Activated CD8-positive, alpha-beta T cell treated with anti-CD3 and anti-CD28 coated beads, Interleukin-2, amount 10 ng/mL, durations not matched to agents 7 days and 5 days (primary cell): ENCODE measurements at places on chromosomes 7 and 10.

- peak; percentile 9 for DNase-seq
These were observed 75.5 kb downstream of the GRID1 start for GRCh38 chr10:86290933-86291615.

GRCh38 chr7:147516391-147516790 lies 1074.2 kb upstream of the C7orf33 start:
- no peak for DNase-seq

DNA sequence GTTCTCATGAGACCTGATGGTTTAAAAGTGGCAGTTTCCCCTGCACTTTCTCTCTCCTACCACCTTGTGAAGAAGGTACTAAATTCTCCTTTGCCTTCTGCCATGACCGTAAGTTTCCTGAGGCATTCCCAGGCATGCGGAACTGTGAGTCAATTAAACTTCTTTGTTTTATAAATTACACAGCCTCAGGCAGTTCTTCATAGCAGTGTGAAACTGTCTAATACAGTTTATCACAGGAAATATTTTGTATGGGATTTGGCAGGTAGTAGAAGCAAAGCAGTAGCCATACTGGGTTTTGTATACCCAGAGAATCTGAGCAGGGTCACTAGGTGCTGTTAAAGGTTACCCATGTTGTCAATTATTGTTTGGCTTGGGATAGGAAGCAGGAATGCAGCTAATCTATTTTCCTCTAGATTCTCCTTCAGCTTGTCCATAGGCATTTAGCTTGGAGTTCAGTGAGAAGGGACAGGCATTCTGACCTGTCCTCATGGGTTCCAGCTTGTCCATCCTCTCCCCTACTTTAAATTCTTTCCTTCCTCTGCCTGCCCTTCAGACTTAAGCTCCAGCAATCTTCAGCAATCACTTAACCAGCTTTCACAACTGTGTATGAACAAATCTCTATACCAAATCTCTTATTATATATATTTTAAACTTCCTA lies 186.7 kb downstream of the PCLO start:
- DNase-seq: no peak

- no peak for DNase-seq
These were observed 31.0 kb downstream of the CUX1 start for GRCh38 chr7:101848208-101848951.

DNA sequence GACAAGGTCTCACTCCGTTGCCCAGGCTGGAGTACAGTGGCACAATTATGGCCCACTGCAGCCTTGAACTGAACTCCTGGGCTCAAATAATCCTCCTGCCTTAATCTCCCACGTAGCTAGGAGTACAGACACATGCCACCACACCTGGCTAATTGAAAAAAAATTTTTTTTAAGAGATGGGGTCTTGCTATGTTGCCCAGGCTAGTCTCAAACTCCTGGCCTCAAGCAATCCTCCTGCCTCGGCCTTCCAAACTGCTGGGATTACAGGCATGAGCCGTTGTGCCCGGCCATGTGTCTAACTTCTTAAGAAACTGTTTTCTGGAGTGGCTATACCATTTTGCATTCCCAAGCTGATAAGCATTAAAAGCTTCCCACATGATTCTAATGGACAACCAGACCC lies 9.5 kb upstream of the EFCAB10 start:
- DNase-seq: no peak

DNA sequence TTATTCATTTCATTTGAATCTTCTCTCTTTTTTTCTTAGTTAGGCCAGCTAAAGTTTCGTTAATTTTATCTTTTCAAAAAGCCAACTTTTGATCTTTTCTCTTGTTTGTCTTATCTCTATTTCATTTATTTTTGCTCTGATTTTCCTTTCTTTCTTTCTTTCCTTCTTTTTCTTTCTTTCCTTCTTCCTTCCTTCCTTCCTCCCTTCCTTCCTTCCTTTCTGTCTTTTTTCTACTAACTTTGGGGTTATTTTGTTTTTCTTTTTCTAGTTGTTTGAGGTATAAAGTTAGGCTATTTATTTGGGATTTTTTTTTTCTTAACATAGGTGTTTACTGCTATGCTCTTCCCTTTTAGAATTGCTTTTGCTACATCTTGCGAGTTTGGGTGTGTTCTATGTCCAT lies 13.2 kb upstream of the ASB15 start:
- no peak for DNase-seq

- DNase-seq: no peak
These were observed 984.7 kb upstream of the CELF2 start for GRCh38 chr10:10032991-10033390.

- no peak for DNase-seq
These were observed 18.0 kb upstream of the FGL2 start for GRCh38 chr7:77217474-77218185.

DNA sequence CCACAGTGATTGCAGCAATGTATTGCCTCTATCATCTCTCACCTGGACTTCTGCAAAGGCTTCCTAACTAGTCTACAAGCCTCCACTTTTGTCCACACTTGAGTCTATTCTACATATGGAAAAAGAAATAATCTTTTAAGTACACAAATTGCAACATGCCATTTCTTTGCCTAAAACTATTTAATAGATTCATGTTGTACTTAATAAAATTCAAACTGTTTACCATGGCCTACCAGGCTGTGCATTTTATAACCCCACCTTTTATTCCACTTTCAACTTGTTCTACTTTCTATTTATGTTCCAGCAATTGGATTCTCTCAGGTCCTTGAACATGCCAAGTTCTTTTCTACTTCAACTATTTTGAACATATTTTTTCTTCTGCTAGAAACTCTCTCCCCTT lies 128.7 kb downstream of the GPR85 start:
- no peak for DNase-seq

DNA sequence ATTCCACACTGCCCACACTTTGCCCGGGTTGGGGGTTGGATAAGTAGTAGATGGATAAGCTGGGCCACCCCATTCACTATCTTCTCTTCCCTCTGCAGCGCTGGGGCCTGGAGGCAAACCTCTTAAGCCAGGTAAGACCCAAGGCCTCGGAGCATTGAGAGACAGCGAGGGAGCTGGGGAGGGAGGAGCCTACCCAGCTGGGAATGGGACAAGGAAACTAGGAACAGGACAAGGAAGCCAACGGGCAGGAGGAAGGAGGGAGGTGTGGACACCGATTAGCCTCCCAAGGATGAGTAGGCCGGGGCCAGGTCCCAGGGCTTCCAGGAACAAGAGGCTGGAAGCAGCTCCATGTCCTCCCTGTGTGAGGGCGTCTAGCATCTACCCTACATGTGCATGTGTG lies 9.6 kb downstream of the ELN start:
- no peak for DNase-seq

DNA sequence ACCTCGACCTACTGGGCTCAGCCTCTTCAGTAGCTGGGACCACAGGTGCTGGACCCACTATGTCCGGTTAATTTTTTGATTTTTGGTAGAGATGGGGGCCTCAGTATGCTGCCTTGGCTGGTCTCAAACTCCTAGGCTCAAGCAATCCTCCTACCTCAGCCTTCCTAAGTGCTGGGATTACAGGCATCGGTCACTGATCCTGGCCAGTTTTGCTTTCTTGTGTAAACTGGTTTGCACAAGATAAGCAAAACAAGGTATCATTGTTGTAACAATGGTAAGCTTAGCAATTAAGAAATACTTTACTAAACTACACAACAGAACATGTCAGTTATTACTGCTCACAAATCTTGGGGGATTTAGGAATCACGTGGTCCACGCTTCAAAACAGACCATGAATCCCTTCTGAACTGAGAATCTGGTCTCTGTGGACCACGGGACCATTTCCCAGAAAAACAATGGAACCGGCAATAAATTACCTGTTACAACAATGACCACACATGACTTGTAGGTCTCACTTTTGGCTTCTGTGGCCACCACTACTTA lies 36.8 kb downstream of the RSU1 start:
- DNase-seq: no peak

DNA sequence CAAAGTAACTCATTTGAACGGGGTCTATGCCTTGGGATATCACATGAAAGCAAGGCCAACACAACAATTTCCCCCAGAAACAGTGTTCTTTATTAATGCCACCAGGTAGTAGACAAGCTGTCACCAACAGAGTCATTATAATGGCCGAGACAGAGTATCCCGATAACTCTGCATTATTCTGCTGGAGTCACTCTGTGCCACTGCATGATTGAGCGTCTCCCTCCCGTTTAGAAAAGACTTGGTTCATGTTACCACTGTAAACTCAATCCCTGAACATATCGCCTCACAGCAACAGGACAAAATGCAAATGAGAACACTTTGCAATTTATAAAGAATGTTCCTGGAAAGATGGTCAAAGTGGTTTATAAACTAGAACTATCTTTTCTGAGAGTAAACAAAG lies 932.5 kb downstream of the GATA3 start:
- no peak for DNase-seq

DNA sequence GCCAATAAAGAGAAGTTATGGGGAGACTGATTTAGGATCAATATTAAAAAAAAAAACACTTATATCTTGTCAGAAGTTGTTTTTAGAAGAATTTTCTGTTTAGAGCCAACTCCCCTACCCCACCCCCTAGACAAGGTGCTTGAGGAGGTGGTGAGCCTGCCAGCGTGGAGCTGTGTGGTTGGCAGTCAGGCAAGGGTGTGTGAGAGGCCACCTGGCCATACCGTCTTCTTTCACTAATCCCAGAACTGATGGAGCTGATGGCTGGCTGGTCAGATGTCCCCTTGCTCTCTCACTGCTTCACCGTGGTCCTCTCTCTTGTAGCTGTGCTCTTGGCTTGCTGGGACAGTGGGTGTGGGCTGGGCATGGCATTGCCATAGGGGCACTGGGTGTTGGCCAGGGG lies 34.3 kb downstream of the NACAD start:
- DNase-seq: no peak

DNA sequence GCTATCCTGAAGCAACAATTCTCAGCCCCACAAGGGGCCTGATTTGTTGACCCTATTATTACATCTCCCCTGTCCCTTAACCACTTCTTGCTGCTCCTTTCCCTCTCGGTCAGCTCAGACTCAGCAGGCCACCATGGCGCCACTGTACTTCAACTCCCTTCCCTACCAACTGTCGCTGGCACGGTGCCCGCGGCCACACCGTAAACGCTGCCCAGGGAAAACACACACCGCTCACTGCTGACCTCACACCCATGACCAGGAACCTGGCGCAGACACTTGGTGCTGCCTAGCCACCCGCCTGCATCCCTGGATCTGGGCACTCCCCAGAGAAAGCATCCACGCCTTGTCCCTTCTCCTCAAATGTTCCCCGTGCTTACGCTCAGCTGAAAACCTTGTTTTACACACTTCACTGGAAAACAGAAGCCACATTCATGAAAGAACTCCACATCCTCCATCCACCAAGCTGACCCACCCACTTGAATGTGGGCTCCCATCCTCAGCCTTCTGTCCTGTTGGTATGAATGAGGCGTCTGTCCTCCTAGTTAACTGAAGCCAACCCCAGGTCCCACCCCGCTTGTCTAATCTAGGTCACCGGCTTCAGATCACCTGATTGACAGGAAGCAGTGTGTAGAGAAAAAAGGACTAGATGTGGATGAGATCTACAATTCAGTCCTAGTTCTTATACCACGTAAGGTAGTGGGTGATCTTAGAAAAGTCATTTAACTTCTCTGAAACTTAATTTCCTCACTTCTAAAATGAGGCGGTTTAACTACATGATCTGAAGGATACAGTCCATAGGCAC lies 28.5 kb upstream of the CRYGN start:
- no peak for DNase-seq

DNA sequence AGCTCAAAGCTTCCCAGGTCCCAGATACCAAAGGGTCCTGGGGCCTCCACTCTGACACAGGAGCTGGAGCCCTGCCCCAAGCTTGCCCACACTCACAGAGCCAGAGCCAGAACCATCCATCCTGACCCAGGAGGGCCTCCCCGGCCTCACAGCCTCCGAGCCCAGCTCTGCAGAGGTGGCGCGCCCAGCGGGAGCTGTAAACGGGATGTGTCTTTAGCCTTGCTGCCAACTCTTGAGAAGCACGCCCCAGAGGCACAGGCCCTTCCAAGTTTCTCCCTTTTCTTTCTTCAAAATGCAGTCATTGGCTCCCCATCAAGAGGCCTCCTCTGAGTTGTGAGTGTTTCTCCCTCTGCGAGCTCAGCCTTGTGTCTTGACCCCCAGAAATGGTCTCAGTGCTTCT lies 75.0 kb downstream of the PDGFA start:
- DNase-seq: no peak

DNA sequence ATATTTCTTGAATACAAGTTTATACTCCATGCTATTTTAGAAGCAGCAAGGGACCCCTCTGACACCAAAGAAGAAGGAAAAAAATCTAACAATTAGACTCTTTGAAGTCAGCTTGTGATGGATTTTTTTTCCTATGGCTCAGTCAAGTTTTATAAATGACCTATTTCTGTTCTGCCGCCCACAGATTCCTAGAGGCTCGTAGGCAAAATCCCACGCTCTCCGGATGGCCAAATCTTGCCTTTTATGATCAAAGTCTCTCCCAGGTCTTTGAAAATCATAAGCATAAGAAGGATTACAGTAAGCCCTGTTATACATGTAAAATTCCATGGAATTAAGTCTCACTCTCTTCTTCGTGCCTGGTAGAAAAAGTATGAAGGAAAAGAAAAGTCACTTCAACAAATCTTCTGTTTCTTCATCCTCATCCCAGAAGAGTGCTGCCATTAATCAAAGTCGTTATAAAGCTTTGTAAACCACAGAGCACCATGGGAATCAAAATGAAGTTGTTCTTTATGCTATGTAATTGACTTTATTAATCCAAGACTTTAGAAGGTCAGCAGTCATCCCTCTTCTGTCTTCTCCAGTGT lies 33.1 kb downstream of the ASB13 start:
- DNase-seq: no peak

GRCh38 chr10:53135213-53135896 lies 362.8 kb upstream of the MBL2 start:
- no peak for DNase-seq

DNA sequence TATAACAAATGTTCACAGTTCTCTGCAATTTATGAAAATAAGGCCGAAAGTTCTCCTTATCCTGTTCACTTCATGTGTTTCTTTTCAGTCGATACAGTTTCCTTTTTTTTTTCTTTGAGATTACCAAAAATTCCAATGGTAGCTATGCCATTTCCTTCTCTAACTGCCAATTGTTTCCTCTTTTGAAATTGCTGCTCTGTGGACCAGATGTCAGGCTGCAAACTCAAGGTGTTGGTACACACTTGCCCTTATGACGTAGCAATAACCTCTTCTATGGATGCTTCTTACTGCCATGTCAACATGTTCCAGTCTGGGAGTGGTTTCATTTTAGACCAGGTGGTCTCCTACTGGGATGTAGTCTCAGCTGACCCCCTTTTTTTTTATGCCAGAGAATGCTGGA lies 52.9 kb downstream of the CASD1 start:
- no peak for DNase-seq

GRCh38 chr7:47844311-47844710 lies 104.0 kb downstream of the PKD1L1 start:
- DNase-seq: no peak
